ENCODE measurements at places on chromosomes 5 and 9.

DNA sequence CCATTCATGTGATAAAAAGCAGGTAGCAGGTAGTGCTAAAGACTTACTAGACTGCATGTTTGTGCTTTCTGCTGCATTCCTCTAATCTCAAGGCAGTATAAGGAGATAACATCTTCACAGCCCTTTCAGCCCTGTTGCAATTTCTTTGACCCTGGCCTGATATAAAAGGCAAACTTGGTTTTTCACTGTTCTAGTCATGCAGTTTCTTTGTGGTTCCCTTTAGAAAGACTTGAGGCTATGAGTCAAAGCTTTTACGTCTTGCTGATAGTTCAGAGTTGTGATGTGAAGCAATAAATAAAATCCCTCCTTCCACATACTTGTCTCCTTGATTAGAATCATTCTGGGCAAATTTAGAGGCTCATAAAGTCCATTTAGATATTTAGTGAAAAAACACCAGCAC lies 88.6 kb upstream of the CDKN2B start:
- DNase-seq, result no peak

- no peak for DNase-seq
These were observed 46.0 kb upstream of the AKNA start for GRCh38 chr9:114433720-114434255.

DNA sequence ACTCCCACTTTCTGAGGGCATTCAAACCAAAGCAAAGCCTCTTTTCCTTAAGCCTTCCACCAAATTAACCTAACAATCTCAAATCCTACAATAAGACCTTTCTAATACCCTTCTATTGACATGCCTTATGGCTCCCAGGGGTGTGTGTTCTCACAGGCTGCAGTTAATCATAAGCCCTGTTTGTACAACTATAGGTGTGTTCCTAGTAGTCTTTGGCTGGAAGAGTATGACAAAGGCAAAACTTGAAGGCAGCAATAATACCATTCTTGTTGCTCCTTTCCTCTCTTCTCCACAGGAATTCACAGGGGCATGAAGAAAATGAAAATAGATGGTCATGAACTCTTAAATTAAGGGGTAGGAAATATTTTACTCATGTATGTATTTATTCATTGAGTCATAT lies 10.9 kb upstream of the FBXO38 start:
- no peak for DNase-seq

DNA sequence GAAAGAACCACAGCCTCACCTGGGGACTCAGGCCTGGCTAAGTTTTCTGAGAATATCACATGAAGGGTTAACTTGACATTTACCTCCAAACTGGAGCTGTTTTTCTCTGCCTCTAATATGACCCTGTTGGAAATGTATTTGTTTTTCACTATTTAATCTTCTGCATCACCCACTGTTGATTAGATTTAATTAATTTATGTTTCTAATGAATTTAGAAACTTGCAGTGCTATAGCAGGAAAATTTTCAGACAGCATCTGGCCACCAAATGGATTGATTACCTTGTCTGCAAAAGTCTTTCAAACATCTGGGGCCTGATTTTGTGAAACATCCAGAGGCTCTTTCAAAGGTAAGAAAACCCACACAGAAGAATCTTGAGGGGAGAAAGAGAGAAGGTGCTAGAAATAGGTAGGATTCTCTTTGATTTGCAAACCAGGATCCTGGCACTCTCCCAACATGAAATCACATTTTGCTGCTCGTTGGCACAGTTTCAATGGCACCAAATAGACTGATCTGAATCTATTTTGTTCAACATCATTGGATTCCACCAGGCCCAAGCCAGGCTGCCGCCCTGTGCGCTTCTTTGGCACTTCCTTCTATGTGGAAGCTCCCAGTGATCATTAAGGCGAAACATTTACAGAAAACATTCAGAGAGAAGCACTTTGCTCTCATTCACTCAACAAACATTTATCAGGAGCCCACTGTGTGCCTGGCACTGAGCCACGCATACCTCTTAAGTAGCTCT lies 157.3 kb downstream of the PPP2R2B start:
- no peak for DNase-seq

GRCh38 chr9:137592767-137593166 lies 2.5 kb upstream of the ZMYND19 start:
- DNase-seq, result no peak

Measured in stimulated activated CD8-positive, alpha-beta memory T cell treated with anti-CD3 and anti-CD28 coated beads, Interleukin-15, amount 100 ng/mL, for 48 hours (primary cell).